ENCODE measurements at places on chromosomes 6 and 20. TPM values are rescaled to one million over a fixed set of nuclear protein-coding genes. Genes with fewer than 3 reads are reported as not detected.

The GGTLC1 gene
- not detected for total RNA-seq

The C6orf52 gene
- 0.25 TPM for total RNA-seq

The SPTLC3 gene
- total RNA-seq = 0.63 TPM

The ENPP4 gene
- total RNA-seq = 1.4 TPM

The BRD2 gene
- total RNA-seq = 39.4 TPM

The PRR18 gene
- not detected for total RNA-seq

The TMEM242 gene
- total RNA-seq = 5.3 TPM

The DOK5 gene
- not detected for total RNA-seq

The PPIL6 gene
- total RNA-seq = 0.76 TPM

The ATXN1 gene
- total RNA-seq = 9.1 TPM

The ZSCAN23 gene
- total RNA-seq = under 0.01 TPM

The HLA-DOB gene
- total RNA-seq = under 0.01 TPM

The SAMD10 gene
- total RNA-seq = 5.9 TPM

The TNXB gene
- total RNA-seq = 0.90 TPM

The SUMO4 gene
- 1.0 TPM for total RNA-seq

The NMBR gene
- total RNA-seq = not detected

The FOXS1 gene
- 0.39 TPM for total RNA-seq

The CENPW gene
- 14.4 TPM for total RNA-seq

The CNR1 gene
- under 0.01 TPM for total RNA-seq

The SLC32A1 gene
- not detected for total RNA-seq

The ADGRF1 gene
- not detected for total RNA-seq

The VSX1 gene
- not detected for total RNA-seq

The SPEF1 gene
- under 0.01 TPM for total RNA-seq

The PHACTR1 gene
- total RNA-seq = 1.0 TPM

The MAS1 gene
- total RNA-seq = not detected

The SNAP25 gene
- total RNA-seq = not detected

The C6orf163 gene
- total RNA-seq = 0.26 TPM

The C6orf89 gene
- total RNA-seq = 21.4 TPM

The SERINC1 gene
- 205 TPM for total RNA-seq

The TRIM15 gene
- total RNA-seq = not detected

The OR2J3 gene
- total RNA-seq = not detected

The KIF6 gene
- total RNA-seq = 0.13 TPM

The CAGE1 gene
- 0.13 TPM for total RNA-seq

The TSPO2 gene
- not detected for total RNA-seq

The CHD6 gene
- 25.4 TPM for total RNA-seq

The LY86 gene
- total RNA-seq = not detected

The PSORS1C2 gene
- total RNA-seq = not detected

The OLIG3 gene
- not detected for total RNA-seq

The PHF20 gene
- 22.1 TPM for total RNA-seq

The AVP gene
- not detected for total RNA-seq

The RBBP8NL gene
- not detected for total RNA-seq

The MOXD1 gene
- total RNA-seq = under 0.01 TPM

The ADGB gene
- total RNA-seq = not detected

The PCMTD2 gene
- 49.3 TPM for total RNA-seq

The GABRR2 gene
- 0.13 TPM for total RNA-seq

The PLN gene
- not detected for total RNA-seq

The VTA1 gene
- 27.2 TPM for total RNA-seq

The DPPA5 gene
- total RNA-seq = not detected

The GUCA1A gene
- not detected for total RNA-seq

Data from dermis microvascular lymphatic vessel endothelial cell (primary cell).